ENCODE measurements at places on chromosomes 3 and 15.

- DNase-seq, result no peak
Observed at GRCh38 chr15:67829647-67830504, 4.6 kb downstream of the SKOR1 start.

GRCh38 chr3:128680603-128681368 is 30.2 kb upstream of the RPN1 start:
- DNase-seq, result peak; percentile 100

- no peak for DNase-seq
Observed at GRCh38 chr15:40372981-40373380, 9.5 kb upstream of the KNSTRN start.

- DNase-seq, result no peak
Observed at GRCh38 chr3:58484045-58484721, 7.7 kb upstream of the KCTD6 start.

- no peak for DNase-seq
Observed at GRCh38 chr15:63480441-63480821, 24.0 kb upstream of the USP3 start.

DNA sequence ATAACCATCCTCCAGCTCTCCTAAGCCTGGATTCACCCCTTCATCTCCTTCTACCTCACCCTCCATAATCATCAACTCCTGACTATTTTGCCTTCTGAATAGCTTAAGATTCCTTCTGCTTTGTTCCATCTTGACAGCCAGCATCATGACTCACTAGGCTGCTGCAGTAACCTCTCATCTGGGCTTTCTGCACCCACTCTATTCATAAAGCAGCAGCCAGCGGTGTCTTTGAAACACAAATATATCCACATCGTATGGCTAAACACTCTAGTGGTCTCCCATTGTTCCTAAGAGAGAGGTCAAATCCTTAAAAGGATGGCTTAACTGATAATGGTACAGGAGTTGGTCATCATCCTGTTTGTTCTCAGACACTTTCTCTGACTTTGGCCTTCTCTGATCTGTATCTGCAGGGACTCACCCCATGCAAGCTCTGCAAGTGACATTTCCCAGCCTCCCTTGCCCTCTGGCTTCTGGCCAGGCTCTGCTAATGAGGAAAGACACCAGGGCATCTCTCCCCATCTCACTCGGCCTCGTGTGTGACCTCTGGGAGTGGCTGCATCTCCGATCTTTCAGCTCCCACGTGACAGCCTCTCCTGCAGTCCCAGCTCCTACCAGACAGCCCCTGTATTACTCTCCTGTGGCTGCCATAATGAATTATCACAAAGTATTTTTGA is 6.2 kb downstream of the GRK7 start:
- DNase-seq, result no peak

- DNase-seq, result no peak
Observed at GRCh38 chr3:16864610-16865313, 20.0 kb upstream of the PLCL2 start.

All from stimulated activated naive CD8-positive, alpha-beta T cell treated with anti-CD3 and anti-CD28 coated beads, Interleukin-15, Interleukin-2, amounts not matched to agents 100 U/mL and 50 U/mL, for 24 hours (primary cell).